Activated T-cell treated with anti-CD3 and anti-CD28 coated beads, Interleukin-2, amount 50 U/mL, for 72 hours (primary cell): ENCODE measurements at places on chromosomes 4 and X. TPM values are rescaled to one million over a fixed set of nuclear protein-coding genes. Genes with fewer than 3 reads are reported as not detected.
A peak's percentile ranks its signal among the peaks of the same experiment; 100 is the strongest.

DNA sequence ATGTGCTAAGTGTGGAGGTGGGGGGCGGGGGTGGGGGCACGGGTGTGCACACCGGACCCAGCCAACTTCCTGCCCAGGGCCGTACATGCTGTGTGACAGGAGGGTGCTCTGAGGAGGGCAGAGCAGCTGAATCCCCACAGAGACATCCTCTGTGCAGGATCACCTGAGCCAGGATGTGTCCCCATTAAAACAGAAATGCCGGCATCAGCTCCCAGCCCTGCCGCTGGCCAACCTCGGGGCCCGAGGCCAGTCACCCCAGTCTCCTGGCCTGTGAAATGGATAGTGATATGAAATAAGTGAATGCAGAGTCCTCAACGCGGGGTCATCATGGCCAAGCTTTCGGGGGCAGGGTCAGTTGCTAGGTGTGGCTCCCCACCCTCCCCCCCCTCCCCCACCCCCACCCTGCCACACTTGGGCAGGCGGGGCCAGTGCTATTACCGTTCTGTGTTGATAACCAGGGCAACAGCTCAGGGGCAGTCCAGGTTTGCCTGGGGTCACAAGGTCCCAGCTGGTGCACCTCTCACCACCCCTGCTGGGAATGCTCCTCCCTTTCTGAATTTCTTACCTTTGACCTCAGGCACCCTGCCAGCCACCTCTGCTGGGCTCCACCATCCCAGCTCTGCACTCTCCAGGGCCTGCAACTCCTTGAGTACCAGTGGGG lies 227.2 kb upstream of the PSAPL1 start:
- no peak overlapping the region for H3K27ac ChIP-seq
- no peaks in the 10 kb centered on the region for H3K27me3 ChIP-seq
- H3K4me1 ChIP-seq: no peaks in the 10 kb centered on the region

DNA sequence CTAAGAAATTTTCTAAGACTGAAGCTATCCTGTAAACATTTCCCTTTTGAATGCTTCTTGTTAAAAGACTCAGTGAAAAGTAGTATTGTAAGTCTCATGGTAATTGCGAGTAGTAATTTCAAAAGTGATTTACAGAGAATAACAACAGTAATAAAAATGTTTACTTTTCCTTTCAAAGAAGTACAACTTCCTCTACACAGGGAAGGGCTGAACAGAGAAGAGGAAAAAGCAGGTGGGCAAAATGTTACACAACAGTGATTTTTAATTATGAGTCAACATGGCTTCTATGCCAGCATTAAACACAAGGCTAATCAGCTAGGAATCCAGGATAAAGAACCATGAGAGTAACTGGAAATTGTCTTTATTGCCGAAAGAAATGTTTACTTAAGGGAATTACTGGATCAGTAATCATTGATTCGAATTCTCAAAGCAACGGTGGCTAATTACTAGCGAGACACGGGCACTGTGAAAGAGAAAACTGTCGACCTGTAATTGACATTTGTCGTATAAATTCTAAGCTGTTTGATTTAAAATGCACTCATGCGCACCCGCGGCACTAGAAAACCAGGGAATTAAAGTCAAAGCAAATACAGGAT lies 15.4 kb downstream of the UTP3 start:
- H3K4me3 ChIP-seq: peak overlapping the region; percentile 93
- peaks cover 26% of the 10 kb centered on the region for H3K4me1 ChIP-seq
- H3K36me3 ChIP-seq: peaks cover 2% of the 10 kb centered on the region
- H3K27me3 ChIP-seq: no peaks in the 10 kb centered on the region
- no peak for DNase-seq

SPATA4 gene
- not detected for total RNA-seq

IDUA gene
- 11.8 TPM for total RNA-seq

PRRG1 gene
- not detected for total RNA-seq

- no peaks in the 10 kb centered on the region for H3K27me3 ChIP-seq
- peaks cover 9% of the 10 kb centered on the region for H3K4me1 ChIP-seq
- DNase-seq: no peak
- no peak overlapping the region for H3K27ac ChIP-seq
- no peak overlapping the region for H3K4me3 ChIP-seq
These were observed 177.8 kb upstream of the C1QTNF7 start for GRCh38 chr4:15250021-15250441.

CCDC149 gene
- total RNA-seq: 0.24 TPM

DNA sequence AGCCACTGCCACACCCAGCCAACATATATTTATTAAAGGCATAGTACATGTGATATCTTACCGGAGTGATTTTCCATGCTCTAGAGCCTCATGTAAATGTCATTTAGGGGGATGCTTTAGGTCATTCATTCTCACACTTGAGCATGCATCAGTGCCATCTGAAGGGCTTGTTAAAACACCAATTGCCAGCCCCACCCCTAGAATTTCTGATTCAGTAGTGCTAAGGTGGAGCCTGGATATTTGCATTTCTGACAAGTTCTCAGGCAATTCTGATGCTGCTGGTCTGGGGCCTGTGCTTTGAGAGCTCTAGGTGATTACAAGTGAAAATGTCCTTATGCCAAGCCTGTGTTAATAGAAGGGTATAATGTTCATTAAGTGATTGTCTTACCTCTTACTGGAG lies 107.7 kb downstream of the PHEX start:
- H3K27me3 ChIP-seq: peaks cover 18% of the 10 kb centered on the region
- H3K27ac ChIP-seq: no peak overlapping the region
- H3K4me3 ChIP-seq: no peak overlapping the region
- peaks cover 10% of the 10 kb centered on the region for H3K4me1 ChIP-seq
- no peak for DNase-seq

TLL1 gene
- not detected for total RNA-seq

- H3K36me3 ChIP-seq: no peaks in the 10 kb centered on the region
- peaks cover 44% of the 10 kb centered on the region for H3K27me3 ChIP-seq
- no peak overlapping the region for H3K4me3 ChIP-seq
- H3K27ac ChIP-seq: no peak overlapping the region
These were observed 10.5 kb upstream of the UCP1 start for GRCh38 chr4:140579278-140579677.

DNA sequence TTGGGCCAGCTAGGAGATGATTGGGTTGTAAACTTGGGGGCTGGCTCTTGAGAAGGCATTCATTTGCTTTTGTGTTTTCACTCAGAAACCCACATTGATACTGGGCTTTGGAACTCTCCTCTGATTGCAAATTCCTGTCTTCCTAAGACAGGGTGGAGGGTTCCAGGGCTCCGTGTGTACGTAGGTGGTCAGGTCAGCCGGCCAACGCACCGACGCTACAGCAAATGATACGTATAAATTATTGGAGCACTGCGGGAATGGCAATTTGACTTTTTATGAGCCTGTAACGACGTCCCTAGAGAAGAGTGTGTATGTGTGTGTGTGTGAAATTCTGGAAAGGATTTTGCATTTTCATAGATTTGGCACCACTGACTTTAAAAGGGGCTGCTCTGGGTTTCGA lies 236.9 kb downstream of the SHOX start:
- H3K36me3 ChIP-seq: no peaks in the 10 kb centered on the region
- no peak for DNase-seq
- peaks cover 9% of the 10 kb centered on the region for H3K27me3 ChIP-seq
- H3K4me3 ChIP-seq: no peak overlapping the region
- H3K4me1 ChIP-seq: no peaks in the 10 kb centered on the region

DNA sequence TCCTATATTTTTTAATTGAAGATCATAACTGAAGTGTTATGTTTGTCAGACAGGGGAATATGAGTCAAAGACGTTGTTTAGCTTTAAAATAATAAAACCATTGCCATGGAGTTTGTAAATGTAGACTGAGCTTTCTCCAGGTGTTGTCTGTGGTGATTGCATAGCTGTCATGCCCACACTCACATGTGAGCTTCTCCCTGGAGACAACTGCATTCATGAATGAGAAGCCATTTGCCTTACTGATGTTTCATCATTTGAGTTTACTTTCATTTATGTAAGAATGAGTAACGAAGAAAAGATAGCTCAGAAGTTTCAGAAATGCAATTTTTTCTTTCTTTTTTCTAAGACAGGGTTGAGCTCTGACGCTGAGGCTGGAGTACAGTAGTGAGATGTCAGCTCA lies 339.1 kb downstream of the GALNTL6 start:
- no peak for DNase-seq
- H3K4me1 ChIP-seq: no peaks in the 10 kb centered on the region
- H3K4me3 ChIP-seq: no peak overlapping the region
- H3K36me3 ChIP-seq: no peaks in the 10 kb centered on the region

SLAIN2 gene
- 43.4 TPM for total RNA-seq

GRCh38 chr4:89889289-89889688 lies 5.4 kb upstream of the MMRN1 start:
- no peak overlapping the region for H3K4me3 ChIP-seq
- H3K4me1 ChIP-seq: peaks cover 4% of the 10 kb centered on the region
- peaks cover 3% of the 10 kb centered on the region for H3K36me3 ChIP-seq
- no peak for DNase-seq
- H3K27ac ChIP-seq: no peak overlapping the region

DNA sequence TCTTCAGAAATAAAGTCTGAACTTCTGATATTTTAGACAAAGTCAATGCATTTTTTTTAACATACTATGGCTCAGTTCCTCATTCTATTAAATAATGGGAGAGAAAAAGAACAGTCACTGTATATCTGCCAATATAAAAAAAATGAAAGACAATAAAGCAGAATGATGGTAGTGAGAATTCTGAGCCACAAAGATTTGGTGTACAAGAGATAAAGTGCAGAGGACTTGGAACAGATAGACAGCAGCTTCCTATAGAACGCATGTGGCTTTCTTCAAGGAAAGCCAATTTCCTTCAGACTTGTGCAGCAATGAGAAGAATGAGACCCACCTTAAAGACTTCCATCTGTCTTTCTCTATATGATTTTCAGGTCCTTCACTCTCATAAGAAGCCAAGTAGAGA lies 39.7 kb downstream of the RASGEF1B start:
- H3K4me3 ChIP-seq: no peak overlapping the region
- DNase-seq: no peak
- H3K4me1 ChIP-seq: no peaks in the 10 kb centered on the region

- peaks cover 29% of the 10 kb centered on the region for H3K27me3 ChIP-seq
- no peaks in the 10 kb centered on the region for H3K4me1 ChIP-seq
- no peaks in the 10 kb centered on the region for H3K36me3 ChIP-seq
- peak overlapping the region; percentile 42 for H3K27ac ChIP-seq
- H3K4me3 ChIP-seq: no peak overlapping the region
- DNase-seq: no peak
These were observed 131.6 kb upstream of the SCML1 start for GRCh38 chrX:17605676-17606075.

DNA sequence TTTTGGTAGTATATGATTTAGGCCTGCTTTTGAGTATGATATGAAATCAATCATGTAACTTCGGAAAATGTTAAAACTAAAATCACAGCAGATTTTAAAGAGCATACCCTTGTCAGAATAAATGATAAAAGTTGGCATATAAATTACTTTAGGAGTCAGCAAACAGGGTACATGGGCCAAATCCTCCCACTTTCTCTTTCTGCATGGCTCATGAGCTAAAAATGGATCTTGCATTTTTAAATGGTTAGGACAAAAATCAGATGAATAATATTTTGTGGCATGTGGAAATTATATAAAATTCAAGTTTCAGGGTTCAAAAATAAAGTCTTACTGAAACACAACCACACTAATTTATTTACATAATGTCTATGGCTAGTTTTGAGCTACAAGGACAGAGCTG lies 214.9 kb downstream of the GASK1B start:
- no peaks in the 10 kb centered on the region for H3K36me3 ChIP-seq
- no peaks in the 10 kb centered on the region for H3K4me1 ChIP-seq
- DNase-seq: no peak
- no peak overlapping the region for H3K27ac ChIP-seq
- H3K4me3 ChIP-seq: no peak overlapping the region

DNA sequence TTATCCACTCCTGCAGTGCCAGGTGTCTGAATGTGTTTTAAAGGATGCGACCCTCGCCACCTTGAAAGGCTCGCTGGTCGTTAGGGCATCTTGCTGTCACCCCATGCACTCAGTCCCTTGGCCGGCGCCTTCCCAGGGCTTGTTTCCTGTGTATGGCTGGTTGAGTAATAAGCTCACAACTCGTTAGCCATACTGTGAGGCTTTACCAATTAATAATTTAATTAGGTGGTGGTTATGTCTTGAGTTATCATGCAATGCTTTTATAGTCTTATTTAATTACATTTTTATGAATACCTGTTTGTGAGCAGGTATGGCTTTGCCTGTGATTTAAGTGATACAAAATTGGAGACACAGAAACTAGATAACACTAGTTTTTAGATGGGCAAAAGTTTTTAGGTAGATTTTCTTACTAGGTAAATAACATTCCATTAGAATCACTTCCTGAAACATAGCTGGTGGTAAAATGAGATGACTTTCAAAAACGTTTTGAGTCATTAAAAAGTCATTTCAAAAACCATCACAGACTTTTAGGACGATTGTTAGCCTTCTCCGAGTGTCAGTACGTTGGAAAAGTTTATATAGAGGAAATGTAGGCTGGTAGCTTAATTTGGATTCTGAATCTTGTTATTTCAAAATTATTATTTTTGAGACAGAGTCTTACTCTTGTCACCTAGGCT lies 18.2 kb downstream of the PTTG2 start:
- H3K27ac ChIP-seq: peak overlapping the region; percentile 80
- DNase-seq: peak; percentile 25
- H3K4me1 ChIP-seq: peaks cover 57% of the 10 kb centered on the region
- no peaks in the 10 kb centered on the region for H3K27me3 ChIP-seq
- H3K36me3 ChIP-seq: no peaks in the 10 kb centered on the region
- H3K4me3 ChIP-seq: peak overlapping the region; percentile 95

DNA sequence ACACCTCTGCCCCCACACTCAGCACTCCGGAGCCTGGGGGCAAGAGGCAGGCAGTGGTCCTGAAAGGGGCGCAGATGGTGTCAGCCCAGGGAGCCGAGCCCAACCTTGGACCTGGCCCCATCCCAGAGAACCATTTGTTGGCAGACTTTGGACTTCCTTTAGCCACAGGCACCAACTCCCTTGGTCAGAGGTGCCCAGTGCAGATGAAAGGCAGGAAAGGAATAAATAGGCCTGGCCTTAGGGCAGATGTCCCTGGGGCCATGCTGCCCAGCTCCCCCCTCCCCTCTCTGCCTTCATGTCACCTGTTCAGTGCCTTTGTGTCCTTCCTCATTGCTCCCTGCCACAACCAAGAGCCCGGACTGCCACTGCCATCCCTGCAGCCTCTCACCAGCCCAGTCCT lies 52.8 kb downstream of the SEL1L3 start:
- H3K4me3 ChIP-seq: no peak overlapping the region
- peaks cover 3% of the 10 kb centered on the region for H3K36me3 ChIP-seq
- no peak overlapping the region for H3K27ac ChIP-seq
- H3K4me1 ChIP-seq: no peaks in the 10 kb centered on the region
- DNase-seq: no peak

DNA sequence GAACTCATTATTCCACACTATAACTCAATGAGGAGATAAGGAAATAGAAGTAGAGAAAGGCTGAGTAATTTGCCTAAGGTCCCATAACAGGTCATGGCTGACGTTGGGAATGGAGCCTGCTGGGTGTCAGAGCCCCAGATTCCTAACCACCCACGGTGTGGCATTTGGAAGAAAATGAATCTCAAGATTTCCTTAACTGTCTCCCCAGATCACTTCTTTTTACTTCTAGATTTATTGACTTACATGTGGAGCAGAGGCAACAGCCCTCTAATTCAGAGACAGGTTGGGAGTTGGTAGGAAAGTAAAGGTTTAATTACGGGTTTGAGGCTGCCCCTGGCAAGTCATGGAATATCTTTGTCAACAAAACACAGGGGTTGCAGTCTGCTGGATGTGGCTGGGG lies 134.0 kb downstream of the ARHGAP10 start:
- no peak overlapping the region for H3K27ac ChIP-seq
- H3K4me1 ChIP-seq: peaks cover 8% of the 10 kb centered on the region
- H3K4me3 ChIP-seq: no peak overlapping the region
- no peaks in the 10 kb centered on the region for H3K27me3 ChIP-seq

PQBP1 gene
- 114 TPM for total RNA-seq

RAB33A gene
- total RNA-seq: 22.9 TPM

MAGEA12 gene
- total RNA-seq: not detected
